Renal cortex interstitium (tissue), 15 donors: ENCODE measurements at places on chromosomes 7 and 10. TPM values are rescaled to one million over a fixed set of nuclear protein-coding genes. Genes with fewer than 3 reads are reported as not detected.

GRCh38 chr10:62027841-62028501 lies 126.5 kb downstream of the ARID5B start:
- DNase-seq = no peak

DNA sequence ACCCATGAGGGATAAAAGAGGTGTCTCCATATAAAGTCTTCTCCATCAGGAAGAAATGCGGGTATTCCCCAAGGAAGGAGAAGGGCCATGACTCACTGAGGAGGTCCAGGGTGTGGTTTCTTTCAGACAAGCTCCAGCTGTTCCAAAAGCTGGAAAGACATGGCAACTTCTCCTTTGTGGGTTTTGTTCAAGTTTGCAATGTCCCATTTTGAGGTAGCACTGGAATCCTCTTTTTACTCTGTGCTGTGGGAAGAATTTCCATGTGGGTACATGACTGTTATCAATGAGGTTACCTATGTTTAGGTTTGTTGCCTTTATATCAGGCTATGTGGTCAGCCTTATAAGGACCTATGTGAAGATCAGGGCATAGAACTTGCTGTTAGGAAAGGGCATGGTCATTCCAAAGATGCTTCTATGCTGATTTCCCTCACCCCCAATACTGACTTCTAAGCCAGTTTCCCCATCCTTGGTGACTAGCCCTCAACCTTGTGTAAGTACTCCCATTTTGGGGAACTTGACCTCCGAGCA lies 697.5 kb downstream of the INHBA start:
- DNase-seq = no peak

DNA sequence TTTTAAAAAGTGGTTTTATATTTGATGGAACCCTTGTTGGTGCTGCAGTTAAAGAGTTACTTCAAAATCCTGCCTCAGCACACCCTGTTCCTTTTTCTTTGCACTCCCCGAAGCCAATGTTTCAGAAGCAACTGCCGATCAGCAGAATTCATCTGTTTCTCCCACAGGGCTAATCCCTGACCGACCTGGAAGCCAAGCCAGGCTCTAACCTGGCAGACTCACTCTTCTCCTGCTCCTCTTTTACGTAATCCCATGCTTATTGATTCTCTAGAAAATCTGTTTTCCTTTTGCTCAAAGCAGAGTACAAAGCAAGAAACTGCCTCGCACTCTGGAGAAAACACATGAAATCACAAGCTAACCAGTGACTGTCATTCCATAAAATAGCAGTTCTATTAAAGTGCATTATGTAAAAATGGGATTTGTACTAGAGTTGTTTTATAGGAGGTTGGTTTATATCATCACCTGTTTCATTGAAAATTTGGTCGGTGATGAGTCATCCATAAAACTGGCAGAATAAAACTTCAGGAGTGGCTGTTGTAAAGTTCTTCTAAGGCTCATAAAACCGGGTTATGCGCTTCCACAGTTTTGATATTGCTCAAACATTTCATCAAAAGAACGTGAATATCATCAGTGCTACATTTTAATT lies 99.9 kb downstream of the CNTNAP2 start:
- DNase-seq = no peak

GRCh38 chr10:17113889-17114540 lies 15.6 kb downstream of the CUBN start:
- DNase-seq = no peak

Gene CPN1
- 3.0 TPM for polyA plus RNA-seq
